NCI-H187 treated with DMSO at 0.1 percent for 48 hours (cell line): ENCODE measurements at places on chromosomes 6 and 20.

GRCh38 chr6:10550764-10551163 is 29.6 kb downstream of the GCNT2 start:
- DNase-seq: no peak

DNA sequence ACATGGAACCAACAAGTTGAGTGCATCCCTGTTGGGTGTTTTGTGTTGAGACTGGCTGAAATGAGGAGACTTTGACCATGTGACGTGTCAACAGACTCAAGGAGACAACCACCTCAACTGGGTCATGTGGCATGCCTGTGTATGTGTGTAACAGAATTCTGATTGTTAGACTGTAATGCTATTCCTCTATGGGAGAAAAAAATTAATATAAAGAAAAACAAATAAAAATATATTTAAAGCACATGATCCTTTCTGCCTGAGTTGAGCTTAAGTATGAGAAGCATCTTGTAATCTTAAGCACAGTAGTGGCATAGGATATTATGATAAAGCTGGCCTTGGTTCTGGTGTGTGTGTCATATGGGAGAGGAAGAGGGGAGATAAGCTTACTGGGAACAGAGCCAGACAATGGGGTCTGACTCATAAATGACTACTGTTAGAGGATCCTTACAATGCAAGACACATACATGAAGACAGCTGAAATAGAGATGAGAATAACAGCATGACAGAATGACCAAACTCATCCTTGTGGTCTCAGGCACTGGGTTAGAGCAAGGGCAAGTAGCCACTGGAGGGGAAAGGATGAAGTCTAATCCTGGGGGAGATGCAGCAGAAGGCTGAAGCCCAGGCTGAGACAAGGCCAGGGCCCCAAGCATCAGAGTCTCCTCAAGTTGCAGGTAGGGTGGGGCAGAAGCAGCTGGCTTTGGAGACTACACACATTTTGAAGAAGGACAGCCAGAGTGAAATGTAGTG is 9.2 kb downstream of the TP53INP2 start:
- DNase-seq: no peak

GRCh38 chr20:325889-326644 is 715 bp downstream of the SOX12 start:
- DNase-seq: no peak

DNA sequence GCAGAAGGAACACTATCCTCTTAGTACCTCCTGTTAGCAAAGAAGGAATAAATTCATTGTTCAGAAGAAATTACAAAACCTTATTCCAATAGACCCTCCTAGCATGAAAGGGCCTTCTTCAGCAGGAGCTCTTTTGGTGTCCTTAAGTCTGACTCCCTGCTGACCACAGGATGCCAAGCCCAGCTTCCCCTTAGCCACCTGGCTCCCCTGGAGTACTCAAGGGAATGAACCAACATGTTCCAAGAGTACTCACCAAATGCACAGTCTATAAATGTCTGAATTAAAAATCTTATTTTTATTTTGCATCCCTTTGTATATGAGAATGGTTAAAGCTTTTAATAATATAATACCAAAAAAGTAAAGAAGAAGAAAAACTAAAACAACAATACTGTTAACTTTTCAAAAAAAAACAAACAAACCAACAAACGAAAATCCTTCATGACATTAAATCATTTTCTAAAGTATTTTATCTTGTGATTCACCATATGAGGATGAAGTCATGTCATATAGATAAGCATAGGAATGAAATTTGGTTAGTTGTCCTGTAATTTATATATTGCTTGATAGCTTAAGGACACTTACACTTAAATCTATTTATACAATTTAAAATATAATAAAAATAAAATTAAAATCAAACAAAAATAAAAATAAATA is 1355.1 kb downstream of the HACE1 start:
- DNase-seq: no peak

- DNase-seq: peak; percentile 19
These were observed 7.6 kb upstream of the TAAR9 start for GRCh38 chr6:132530293-132530974.

- DNase-seq: no peak
These were observed 984 bp downstream of the TNFRSF21 start for GRCh38 chr6:47308552-47309290.

DNA sequence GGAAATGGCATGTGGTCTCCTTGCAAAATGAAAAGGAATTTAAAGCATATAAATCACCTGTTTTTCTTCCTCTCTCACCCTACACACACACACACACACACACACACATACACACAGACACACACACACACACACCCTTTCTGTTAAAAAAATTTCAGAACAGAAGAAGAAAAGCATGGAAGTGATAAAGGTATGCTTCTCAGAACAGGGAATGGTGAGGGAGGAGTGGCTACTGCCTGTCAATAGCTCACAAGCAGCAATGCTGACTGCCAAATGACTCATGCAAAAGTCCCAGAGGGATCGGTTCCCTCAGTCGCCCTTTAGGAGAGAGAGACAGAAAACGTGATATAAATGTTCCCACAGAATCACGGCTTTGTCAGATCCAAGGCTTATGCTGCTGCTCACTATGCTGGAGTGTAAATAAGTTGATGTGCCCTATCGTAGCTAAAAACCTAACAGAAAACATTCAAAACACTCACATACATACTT is 102.6 kb downstream of the IBTK start:
- DNase-seq: no peak

- no peak for DNase-seq
These were observed 84.5 kb downstream of the PLCB1 start for GRCh38 chr20:8216375-8217200.

- DNase-seq: no peak
These were observed 150.4 kb downstream of the INSM1 start for GRCh38 chr20:20518263-20518662.

DNA sequence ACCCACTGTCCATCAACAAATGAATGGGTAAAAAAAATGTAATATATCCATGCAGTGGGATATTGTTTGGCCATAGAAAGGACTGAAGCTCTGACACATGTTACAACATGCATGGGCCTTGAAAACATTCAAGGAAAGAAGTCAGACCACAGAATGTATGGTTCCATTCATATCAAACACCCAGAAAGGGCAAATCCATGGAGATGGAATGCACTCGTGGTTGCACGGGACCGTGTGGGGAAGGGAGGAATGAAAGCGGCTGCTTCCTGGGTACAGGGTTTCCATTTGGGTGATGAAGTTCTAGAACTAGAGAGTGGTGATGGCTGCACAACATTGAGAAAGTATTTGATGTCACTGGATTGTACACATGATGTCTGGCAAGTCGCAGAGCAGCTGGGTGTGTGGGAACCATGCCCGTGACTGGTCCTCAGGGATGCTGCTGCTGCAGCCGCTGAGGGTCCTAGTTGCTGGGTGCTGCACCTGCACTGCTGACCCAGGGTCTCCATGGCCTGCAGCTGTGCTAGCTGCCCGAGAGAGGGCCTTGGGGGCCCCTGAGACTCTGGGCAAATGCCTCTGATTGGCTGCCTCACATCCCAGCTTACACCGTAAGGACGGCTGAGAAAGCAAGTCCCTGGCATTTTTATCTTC is 220.3 kb downstream of the NRN1 start:
- DNase-seq: no peak

- no peak for DNase-seq
These were observed 96.7 kb upstream of the SLC22A16 start for GRCh38 chr6:110573136-110573535.

DNA sequence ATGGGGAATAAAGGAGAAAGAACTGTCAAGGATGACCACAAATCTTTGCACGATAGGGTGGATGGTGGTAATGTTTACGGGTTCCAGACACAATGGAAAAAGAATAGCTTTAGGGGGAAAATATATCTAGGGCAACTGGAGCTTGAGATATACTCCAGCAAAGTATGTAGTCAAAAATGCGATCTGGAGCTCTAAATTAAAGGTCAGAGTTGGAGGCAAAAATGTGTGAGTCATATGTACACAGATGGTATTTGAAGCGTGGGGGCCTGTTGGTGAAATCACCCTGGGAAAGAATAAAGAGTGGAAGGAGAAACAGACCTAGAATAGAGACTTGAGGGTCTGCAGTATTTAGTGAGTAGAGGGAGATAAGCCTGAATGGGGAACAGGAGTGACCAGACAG is 633.9 kb upstream of the CHD6 start:
- no peak for DNase-seq

DNA sequence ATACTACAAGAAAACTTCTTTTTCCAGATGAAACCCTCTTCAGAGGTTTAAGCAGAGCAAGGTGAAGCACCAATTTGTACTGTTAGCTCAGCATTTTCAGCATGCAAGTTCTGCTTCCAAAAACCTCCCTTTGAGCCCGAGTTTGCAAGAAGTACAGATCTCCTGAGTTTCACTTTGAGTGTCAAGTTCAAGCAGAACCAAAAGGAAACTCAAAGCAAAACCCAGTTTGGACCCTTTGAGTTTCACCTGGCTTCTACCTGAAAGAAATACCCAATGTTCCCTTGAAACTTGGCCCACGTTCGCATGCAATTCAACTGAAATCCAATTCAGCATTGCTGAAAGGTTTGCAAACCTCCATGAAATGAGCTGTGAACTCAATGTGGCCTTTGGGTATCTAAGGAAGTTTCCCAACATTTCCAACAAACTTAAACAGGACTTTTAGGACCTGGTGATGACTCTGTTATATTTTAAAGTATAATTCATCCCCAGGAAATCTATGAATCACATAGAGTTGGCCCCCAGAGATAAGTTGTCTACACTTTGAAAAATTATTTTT is 62.9 kb upstream of the HBS1L start:
- no peak for DNase-seq

DNA sequence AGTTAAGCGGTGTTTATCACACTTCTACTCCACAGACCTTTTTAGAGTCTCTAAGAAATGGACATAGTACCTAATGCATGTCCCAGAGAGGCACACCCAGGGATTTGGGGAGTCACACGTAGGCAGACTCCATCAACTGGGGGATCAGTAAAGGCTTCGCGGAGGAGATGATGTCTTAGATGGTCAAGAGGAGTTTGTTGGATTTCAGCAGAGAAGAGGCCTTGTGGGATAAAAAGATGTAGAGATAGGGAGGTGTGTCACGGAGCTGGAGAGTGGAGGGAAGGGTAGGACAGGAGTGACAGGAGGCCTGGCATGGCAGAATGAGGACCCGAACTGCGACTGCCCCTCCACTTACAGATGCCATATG is 9.1 kb downstream of the DYNLRB1 start:
- no peak for DNase-seq

DNA sequence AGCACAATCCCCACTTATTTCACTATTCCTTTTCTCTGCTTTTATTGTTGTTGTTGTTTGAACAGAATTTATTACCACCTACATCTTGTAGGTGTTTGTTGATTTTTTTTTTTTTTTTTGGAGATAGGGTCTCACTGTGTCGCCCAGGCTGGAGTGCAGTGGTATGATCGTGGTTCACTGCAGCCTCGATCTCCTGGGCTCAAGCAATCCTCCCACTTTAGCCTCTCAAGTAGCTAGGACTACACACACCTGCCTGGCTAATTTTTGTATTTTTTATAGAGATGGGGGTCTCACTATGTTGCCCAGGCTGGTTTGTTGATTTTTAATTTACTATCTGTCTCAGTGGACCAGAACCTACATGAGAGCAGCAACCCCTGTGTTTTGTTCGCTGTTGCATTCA is 3.6 kb downstream of the ZSCAN12 start:
- no peak for DNase-seq
